ENCODE measurements at places on chromosomes 12 and 14. TPM values are rescaled to one million over a fixed set of nuclear protein-coding genes. Genes with fewer than 3 reads are reported as not detected.

CEP128 gene
- 2.4 TPM for total RNA-seq

PTPRQ gene
- under 0.01 TPM for total RNA-seq

CLEC6A gene
- not detected for total RNA-seq

KCNA1 gene
- total RNA-seq = under 0.01 TPM
